ENCODE measurements at places on chromosomes 7 and 10.

- no peak for DNase-seq
Measured at GRCh38 chr10:114634609-114634979, 23.5 kb downstream of the ABLIM1 start.

- DNase-seq, result no peak
Measured at GRCh38 chr7:69934144-69934903, 336.0 kb downstream of the AUTS2 start.

GRCh38 chr7:7980134-7980533, 11.5 kb downstream of the GLCCI1 start:
- DNase-seq, result no peak

- DNase-seq, result no peak
Measured at GRCh38 chr7:71601851-71602250, 469.9 kb downstream of the GALNT17 start.

DNA sequence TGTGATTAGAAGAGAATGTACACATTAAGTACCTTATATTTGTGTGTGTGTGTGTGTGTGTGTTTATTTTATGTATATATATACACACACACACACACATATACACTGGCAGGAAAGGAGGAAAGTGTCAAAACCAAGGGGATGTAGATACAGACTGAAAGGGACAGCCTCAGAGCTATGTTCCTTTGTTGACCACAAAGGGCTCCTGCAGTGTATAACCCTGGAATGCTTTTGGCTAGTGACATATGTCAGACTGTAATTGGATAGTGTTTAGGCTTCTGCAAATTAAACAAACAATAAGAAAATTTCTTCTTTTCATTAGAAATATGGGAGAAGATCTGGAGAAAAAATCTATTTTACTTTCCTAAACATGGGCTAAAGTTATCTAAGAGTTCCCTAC, 15.9 kb downstream of the GBF1 start:
- DNase-seq, result no peak

GRCh38 chr7:72453471-72453870, 41.3 kb upstream of the CALN1 start:
- DNase-seq, result no peak

GRCh38 chr10:5634918-5635317, 31.5 kb downstream of the ASB13 start:
- no peak for DNase-seq

DNA sequence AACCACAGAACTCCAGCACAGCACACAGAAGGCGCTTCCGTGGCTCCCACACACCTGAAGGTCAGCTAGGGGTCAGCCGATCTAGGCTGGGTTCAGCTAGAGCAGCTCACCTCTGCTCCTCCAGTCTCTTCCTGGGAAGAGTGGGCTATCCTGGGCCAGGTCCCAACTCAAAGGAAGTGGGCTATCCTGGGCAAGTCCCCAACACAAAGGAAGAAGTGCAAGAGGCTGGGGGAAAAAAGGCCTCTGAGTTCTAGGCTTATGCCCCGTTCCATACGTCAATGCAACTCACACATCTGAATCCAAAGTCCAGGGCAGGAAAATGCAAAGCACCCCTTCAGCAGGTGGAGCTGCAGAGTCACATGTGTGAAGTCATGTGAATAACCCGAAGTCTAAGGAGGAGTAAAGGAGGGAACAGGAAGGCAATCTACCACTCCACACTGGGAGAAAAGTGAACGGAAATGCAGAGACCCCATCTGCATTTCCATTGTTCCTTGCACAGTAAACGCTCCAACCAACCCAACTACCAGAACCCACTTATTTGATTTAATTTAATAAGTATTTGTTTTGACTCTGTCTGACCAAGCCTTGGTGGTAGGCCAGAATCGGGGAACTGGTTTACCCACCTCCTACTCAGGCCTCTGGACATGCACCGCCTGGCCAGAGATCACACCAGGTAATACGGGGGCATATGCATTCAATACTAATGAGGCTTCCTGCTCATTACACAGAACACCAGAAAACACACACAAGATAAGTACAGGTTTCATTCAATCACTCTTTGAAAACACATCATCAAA, 95.5 kb upstream of the RNF32 start:
- DNase-seq, result no peak

GRCh38 chr10:103197174-103197573, 4.1 kb upstream of the NT5C2 start:
- DNase-seq, result peak; percentile 84

- no peak for DNase-seq
Measured at GRCh38 chr7:128167791-128168666, 73.0 kb upstream of the LEP start.

DNA sequence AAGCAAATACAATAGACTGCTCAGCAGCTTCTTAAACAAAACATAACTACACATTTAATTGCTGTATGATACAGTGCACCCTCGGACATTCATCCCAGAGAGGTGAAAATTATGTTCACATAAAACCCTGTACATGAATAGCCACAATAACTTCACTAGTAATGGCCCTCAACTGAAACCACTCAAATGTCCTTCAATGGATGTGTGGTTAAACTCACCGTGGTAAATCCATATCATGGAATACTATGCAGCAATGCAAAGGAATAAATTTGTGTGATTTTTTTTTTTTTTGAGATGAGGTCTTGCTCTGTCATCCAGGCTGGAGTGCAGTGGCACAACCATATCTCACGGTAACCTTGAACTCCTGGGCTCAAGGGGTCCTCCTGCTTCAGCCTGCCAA, 252.7 kb downstream of the TCERG1L start:
- DNase-seq, result no peak

- DNase-seq, result peak; percentile 47
Measured at GRCh38 chr7:17058568-17058967, 176.8 kb upstream of the AGR3 start.

DNA sequence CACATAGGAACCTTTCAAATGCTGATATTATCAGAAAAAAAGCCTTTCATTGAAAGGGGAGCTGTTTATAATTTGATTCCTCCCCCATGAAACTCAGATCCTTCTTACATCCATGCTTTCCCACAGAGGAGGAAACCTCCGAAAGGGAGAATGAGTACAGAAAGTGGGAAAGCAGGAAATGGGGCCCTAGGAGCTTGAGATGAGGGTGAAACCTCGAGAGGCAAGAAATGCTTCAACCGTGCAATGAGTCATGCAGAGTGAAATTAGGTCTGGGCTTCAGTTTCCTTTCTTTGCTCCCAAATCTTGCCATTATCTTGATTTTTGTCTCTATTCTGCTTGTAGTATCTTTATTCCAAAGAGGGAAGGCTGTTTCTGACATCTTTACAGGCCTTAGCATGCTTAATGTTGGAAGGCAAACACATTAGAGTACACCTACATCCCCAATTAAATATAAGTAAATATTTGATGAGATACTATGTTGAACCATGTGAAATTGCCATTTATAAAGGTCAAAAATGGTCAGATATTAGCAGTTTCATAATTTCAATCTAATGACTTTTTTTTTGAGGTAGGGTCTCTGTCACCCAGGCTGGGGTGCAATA, 79.1 kb downstream of the NAMPT start:
- DNase-seq, result no peak

DNA sequence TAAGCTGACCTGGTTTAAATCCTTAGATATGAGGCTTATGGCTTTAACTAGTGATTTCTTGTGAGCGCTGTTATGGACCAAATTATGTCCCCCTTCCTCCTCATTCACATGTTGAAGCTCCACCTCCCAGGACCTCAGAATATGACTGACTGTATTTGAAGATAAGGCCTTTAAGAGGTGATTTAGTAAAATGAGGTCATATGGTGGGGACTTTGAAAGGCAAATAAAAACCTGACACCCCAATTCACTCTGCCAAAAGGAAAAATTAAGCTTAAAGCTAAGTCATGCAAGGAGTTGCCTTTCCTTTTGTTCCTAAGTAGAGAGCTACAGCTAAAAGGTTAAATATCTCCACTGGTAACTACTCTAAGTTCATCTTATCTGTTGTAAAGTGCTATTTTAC, 36.4 kb upstream of the FIGNL1 start:
- no peak for DNase-seq

- DNase-seq, result no peak
Measured at GRCh38 chr7:102387064-102387463, 9.1 kb upstream of the PRKRIP1 start.

DNA sequence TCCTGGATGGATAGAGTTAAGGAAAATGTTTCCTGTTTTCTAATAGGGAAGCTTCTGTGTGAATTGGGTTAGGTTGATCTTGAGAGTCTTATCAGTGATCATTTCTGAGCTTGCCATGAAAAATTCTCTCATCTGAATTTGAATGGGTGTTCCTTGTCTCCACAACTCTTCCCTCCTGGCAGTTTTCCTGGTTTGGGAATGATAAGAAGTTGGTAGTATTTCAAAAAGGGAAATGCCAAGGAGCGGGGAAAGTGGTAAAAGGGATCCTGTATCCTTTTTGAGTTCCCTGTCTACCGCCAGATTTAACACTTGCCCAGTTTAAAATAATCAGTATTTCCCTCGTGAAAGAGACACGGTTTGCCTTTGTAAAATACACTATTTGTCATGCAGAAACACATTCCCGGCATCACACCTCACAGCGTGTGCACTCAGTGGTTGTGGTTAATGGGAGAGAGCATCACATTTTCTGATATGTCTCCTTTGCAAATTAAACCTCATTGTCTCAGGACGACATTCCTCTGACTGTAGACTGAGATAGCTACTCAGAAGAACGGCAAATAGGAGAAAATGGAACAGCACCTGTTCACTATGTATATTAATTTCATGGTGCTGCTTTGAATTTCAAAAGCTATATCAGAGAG, 113.2 kb upstream of the IFRD1 start:
- DNase-seq, result no peak

- no peak for DNase-seq
Measured at GRCh38 chr7:29805886-29806207, 461 bp upstream of the WIPF3 start.

DNA sequence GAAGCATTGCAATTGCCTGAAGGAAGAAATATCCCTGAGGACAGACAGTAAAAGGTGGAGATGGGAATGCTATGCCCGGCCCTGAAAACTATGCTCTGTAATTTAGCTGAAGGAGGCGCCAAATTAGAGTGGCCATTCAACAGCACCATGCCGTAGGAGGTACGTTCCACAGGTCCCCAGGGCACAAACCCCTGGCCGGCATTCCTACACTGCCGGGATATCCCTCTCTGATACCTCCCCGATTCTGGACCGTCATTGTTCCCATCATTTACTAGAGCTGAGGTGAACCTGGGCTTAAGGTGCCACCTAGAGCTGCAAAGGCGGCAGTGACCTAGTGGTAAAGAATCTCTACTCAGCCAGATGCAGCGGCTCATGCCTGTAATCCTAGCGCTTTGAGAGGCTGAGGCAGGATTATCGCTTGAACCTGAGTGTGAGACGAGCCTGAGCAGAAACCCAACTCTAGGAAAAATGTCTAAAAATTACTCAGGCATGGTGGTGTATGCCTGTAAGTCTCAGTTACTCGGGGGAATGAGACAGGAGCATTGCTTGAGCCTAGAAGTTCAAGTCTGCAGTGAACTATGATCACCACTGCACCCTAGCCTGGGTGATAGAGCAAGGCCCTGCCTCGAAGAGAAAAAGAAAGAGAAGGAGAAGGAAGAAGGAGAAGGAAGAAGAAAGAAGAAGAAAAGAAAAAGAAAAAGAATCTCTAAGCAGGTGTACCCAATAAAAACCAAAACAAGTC, 53.0 kb upstream of the TNKS2 start:
- DNase-seq, result no peak
